Immature natural killer cell (primary cell): ENCODE measurements at places on chromosomes 13 and 19.

- no peak for DNase-seq
These were observed 217.2 kb downstream of the RFC3 start for GRCh38 chr13:34035178-34035577.

- no peak for DNase-seq
These were observed 199.2 kb downstream of the TEX29 start for GRCh38 chr13:111519490-111520170.

GRCh38 chr13:94236132-94236531 is 243.3 kb downstream of the DCT start:
- DNase-seq, result no peak

GRCh38 chr19:15181394-15181793 is 19.4 kb downstream of the NOTCH3 start:
- no peak for DNase-seq

GRCh38 chr19:38737921-38738737 is 6.1 kb downstream of the CAPN12 start:
- DNase-seq, result no peak

DNA sequence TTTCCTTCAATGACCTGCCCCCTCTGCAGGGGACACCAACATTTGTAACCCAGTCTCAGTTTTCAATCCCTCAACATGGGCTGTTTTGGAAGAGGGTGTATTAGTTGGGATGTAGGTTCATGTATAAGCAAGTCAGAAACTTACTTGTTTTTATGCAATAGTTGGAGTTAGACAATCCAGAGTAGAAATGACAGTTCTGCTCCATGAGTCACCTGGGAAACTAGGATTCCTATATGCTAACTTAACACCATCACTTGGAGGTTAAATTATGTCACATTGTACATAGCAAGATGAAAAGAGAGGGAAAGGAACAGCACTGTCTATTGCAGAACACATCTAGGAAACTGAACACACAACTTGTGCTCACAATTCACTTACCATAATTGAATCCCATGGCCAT is 436.4 kb downstream of the RFC3 start:
- DNase-seq, result no peak

GRCh38 chr19:20969498-20969897 is 46.4 kb downstream of the ZNF85 start:
- DNase-seq, result no peak

DNA sequence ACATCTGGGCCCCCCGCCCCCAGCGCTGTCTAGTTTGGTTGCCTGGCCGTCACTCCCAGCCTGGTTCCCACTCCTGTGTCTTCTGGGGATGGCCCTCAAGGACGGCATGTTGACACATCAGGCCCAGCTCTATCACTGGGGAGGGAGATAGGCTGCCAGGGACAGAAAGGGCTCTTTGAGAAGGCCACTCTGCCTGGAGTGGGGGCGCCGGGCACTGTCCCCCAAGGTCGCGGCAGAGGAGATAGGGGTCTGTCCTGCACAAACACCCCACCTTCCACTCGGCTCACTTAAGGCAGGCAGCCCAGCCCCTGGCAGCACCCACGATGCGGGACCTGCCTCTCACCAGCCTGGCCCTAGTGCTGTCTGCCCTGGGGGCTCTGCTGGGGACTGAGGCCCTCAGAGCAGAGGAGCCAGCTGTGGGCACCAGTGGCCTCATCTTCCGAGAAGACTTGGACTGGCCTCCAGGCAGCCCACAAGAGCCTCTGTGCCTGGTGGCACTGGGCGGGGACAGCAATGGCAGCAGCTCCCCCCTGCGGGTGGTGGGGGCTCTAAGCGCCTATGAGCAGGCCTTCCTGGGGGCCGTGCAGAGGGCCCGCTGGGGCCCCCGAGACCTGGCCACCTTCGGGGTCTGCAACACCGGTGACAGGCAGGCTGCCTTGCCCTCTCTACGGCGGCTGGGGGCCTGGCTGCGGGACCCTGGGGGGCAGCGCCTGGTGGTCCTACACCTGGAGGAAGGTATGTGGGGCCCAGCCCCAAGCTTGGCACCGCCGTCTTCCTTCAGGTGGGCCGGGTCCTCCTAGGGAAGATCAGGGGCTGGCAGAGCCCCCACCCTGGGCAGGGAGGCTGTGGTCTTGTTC is at the start of gene AMH:
Gene AMH, plus strand, starts transcription at position 314 of the 857 bp plus-strand sequence. Its CDS starts 10 bp downstream, at position 324.
- no peak for DNase-seq

DNA sequence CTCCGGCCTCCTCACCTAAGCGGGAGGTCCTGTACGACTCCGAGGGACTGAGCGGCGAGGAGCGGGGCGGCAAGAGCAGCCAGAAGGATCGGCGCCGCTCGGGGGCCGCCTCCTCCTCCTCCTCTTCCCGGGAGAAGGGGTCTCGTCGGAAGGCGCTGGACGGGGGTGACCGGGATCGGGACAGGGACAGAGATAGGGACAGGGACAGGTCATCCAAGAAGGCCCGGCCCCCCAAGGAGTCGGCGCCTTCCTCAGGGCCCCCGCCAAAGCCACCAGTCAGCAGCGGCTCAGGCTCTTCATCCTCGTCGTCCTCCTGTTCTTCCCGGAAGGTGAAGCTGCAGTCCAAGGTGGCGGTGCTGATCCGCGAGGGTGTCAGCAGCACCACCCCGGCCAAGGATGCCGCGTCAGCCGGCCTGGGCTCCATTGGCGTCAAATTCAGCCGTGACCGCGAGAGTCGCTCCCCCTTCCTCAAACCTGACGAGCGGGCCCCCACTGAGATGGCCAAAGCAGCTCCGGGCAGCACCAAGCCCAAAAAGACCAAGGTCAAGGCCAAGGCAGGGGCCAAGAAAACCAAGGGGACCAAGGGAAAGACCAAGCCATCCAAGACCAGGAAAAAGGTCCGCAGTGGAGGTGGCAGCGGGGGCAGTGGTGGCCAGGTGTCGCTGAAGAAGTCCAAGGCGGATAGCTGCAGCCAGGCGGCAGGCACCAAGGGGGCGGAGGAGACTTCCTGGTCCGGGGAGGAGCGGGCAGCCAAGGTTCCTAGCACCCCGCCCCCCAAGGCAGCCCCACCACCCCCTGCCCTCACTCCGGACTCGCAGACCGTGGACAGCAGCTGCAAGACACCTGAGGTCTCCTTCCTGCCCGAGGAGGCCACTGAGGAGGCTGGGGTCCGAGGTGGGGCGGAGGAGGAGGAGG is 10.8 kb downstream of the SCAF1 start:
- no peak for DNase-seq

GRCh38 chr19:5126498-5127223 is 157.7 kb downstream of the KDM4B start:
- DNase-seq, result peak; percentile 26

DNA sequence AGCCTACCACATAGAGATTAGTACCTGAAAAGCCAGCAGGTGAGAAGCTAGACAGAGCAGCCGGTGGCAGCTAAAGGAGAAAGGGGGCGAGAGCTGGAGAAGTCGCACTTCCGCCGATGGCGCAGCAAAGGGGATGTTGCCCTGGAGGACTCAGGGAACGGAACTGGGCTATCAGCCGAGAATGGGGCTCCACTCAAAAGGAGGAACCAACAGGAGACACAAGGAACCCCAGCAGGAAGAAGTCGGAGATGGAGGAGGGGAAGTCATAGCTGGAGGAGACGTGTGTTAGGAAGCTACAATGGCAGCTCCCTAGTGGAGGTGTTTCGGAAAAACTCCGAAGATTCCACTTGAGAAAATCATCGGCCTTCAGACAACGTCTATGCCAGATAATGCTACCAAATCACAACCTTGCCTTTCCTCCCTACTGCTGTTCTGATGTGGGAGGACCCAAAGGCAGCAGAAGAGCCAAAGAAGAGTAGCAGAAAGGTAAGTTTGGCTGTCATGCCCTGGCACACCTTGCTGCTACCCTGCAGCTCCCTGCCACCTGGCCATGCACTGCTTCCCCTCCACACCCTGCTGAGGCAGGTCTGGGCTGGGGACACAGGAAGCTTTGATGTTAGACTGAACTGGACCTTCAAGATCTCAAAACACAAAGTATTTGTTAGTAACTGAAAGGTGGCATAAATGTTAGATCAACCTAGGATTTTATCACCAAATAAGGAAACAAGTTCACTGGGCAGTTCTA is 127.9 kb downstream of the DLEU7 start:
- no peak for DNase-seq

GRCh38 chr19:55208880-55209692 is at the start of gene PTPRH:
PTPRH (minus strand) TSS chr19:55209501; CDS start chr19:55209433, 68 bp downstream.
- DNase-seq, result no peak
